ENCODE measurements at places on chromosomes 4 and X. TPM values are rescaled to one million over a fixed set of nuclear protein-coding genes. Genes with fewer than 3 reads are reported as not detected.

GPC3 gene
- total RNA-seq, result 5.4 TPM

CPEB2 gene
- 23.3 TPM for total RNA-seq

CSN1S1 gene
- not detected for total RNA-seq

SYN1 gene
- total RNA-seq, result 13.9 TPM

EDA2R gene
- total RNA-seq, result 1.7 TPM

LUZP4 gene
- not detected for total RNA-seq

TASL gene
- 0.30 TPM for total RNA-seq

DNA sequence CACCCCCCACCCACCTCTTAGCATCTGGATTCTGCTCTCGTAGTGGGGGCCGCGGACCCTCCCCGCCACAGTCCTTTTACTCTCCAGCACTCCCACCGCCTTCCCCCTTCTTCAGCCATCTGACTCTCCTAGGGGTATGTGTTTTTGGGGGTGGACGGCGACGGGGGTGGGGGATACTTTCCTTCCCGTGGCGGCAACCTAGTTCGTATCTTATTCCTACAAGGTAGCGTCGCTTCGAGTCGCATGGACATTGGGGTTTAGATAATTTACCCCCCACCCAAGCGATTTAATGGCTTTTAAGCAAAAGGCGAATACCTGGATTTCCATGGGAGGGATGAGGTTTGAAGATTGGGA lies 1.3 kb upstream of the BCORL1 start:
- no peak for DNase-seq

GRCh38 chrX:134798472-134798871 lies 140.2 kb upstream of the PLAC1 start:
- DNase-seq, result no peak

GRCh38 chrX:39582091-39582490 lies 515.7 kb downstream of the BCOR start:
- DNase-seq, result no peak

DNA sequence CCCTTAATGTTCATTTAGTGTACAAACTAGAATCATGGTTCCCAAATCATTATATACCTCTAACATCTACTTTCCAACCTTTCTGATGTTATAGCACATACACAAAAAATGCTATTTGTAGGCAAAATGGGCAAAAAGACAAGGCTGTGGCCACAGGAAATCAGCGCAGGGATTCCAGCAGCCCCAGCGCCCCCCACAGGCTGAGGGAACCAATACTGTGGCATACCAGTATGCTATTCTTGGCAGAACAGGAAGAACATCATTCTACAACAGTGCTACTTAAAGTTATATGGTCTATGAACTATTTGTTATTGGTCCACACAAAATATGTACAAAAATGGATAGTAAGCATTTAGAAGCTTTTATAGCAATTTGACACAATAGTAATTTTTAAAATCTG lies 25.3 kb downstream of the STEEP1 start:
- no peak for DNase-seq

DNA sequence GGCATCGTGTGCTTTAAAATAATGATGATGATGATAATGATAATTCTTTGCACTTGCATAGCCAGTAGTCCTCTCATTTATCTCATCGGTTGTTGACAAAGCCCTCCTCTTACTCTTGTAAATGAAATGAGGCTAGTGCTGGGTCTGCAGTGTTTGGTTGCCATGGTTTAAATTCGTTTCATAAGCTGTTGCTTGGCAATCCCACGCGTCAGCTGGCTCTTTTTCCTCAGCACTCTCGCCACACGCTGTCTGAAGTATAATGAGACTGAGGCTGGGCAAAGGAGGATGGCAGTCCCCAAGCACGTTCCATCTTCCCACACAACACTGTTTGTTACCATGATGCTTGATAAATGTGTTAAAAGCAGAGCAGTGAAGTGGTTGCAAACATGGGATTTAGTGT lies 15.5 kb downstream of the PAGE4 start:
- no peak for DNase-seq

GRCh38 chrX:71285929-71286328 lies 2.5 kb downstream of the NONO start:
- DNase-seq, result no peak

DNA sequence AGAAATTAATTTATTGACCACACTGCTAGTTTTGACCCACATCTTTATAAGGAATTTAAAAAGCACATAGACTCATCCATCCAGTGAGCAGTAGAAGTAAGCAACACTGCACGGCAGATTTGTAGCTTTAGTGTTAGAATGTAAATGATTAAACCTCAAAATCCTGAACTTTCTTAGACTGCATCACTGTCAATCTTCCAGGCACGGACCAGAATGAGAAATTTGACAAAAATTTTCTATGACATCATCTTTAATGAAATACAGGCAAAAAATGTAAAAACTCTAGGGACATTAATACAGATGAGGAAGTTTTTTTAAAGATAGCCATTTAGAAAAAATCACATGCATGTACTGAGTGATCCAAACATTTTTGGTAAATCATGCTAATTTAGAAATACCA lies 29.2 kb downstream of the NLGN4X start:
- no peak for DNase-seq

DNA sequence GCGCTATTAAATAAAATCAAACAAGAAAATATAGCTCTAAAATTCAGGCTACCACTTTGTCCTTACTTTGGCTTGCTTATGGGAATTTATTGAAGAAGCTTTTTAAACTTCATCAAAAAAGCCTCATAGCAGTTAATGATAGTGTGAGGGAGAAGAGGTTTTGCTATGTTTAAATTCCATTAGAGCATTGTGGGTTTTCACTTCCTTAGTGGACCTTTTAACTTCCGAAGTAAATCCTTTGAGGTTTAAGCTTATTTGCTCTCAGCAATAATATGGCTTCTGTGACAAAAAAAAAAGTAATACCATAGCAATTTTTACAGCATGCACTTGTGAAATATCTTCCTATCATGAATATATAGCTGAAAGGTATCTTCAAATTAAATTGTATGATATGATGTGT lies 120.2 kb upstream of the NDST4 start:
- DNase-seq, result no peak

DNA sequence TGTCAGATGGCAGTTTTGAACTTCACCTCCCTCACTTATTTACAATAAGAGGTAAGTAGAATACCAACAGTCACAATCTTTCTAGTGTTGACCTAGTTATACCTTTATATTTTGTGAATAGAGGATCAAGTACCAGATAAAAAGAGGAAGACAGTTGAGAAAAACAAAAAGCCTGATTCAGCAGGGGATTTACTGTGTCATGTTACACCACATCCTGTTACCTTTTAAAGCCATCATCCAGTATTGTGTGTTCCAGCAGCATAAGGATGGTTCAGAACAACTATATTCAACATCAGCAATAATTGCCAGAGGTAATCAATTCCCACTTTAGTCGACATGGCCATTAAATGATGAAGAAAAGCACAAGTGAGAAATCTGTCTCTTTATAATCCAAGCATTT lies 21.3 kb upstream of the CXCL6 start:
- DNase-seq, result no peak

DNA sequence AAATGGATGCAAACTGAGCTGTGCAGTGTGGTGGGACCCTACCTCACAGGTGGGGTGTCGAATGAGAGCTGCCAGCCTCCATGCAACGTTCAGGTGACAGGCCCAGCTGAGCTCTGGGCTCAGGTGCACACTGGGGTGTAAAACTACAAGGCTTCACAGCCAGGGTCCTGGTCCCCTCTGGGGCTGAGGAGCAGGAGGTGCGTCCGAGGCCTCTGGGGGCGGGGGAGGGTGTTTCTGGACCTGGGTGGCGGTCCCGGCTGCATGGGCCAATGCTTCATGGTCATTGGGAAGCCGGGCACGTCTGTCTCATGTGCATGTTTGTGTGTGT lies 26.5 kb upstream of the SORCS2 start:
- no peak for DNase-seq

All from left ventricle myocardium inferior (tissue), 1 donor.